ENCODE measurements at places on chromosomes 12 and 14.
A peak's percentile ranks its signal among the peaks of the same experiment; 100 is the strongest.

DNA sequence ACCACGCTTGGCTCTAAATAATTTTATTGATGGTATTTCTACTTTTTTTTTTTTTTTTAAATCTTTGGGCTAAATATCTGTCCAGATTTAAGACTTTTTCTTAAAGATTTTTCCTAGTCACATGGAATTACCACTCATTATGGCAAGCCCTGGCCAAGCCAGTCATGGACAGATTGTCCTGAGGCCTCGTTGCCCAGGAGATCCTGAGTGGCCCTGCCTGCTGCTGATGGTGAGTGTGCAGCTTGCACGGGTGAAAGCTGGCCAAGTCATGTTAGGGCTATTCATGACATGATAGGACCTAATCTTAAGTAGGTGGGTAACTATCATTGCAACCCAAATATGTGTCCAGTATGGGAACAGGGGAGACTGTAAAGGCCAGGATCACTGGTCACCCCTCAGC lies 27.8 kb downstream of the GUCY2C start:
- no peak for DNase-seq

DNA sequence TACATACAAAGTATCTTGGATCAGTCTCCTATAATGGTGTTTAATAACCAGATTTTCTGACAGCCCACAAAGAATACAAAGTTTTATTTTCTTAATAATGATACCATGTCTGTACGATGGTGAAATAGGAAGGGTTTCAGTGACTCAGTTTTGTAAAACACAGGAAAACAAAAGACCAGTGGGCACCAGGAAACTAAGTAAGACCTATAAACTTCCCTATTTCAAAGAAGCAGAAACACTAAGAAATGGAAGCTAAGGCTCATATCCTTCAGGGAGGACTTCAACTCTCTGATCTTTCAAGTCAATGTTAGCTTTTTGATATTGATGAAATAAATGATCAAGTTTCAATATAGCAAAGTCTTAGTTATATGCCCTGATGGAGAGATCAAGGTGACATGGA lies 196.0 kb downstream of the DUSP6 start:
- DNase-seq: no peak

GRCh38 chr14:70891737-70892136 lies 15.5 kb upstream of the PCNX1 start:
- DNase-seq: peak; percentile 57

DNA sequence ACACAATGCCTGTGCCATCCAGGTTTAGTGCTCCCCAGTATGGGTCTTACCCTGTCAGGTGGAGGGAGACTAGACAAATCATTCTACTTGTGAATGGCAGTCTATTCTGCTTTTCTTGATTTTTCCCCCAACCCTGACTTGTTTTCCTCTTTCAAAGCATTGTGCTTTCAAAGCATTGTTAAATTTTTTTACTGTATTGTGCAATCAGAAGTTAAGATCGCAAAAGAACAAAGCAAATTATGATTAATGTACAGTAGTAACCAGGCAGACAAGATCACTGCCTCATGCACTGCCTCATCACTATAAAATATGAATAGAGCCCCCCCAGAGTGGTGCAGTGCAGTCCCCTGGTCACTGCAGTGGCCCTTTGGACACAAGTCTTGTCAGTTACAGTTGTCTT lies 14.1 kb downstream of the GABARAPL1 start:
- no peak for DNase-seq

DNA sequence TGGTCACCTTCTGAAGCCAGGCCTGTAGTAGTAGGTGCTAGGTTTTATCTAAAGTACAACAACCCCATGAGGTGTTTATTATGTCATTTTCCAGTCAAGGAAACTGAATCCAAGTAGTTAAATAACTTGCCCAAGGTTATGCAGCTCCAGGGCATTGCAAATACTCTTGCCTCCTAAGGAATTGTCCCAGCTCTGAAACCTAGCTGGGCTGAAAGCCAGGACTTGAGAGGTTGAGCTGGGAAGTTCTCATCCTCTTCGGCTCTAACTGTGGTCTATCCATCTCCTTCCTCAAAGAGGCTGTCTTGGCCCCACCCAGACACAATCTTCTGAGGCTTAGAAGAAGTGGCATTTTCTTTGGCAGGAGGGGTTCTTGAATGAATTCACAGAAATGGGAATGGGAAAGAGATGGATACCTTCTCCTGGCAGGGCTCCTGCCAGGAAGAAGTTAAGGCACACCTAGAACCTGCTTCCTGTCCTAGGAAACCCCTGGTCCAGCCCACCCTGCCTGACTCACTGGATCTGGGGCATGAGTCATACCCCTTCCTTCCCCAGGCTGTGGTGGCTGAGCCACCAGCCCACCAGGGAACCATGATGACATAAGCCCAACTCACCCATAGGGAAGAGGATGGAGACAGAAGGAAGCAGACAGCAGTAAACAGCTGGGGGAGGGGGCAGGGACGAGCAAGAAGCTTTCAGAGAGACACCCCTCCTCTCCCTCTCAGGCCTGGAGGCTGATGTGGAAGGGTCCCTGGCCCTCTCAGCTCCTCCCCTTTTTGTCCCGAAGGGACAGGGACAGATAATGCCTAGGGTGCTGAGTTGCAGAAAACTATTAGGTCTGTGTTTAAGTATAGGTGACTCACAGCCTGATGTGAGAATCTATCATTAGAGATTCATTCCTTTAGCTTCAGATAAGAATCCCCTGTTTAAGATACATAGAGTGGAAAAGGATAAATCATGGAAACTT lies 2.1 kb upstream of the PLEK2 start:
- DNase-seq: peak; percentile 84

- peak; percentile 92 for DNase-seq
Observed at GRCh38 chr12:6167327-6168280, 32.6 kb upstream of the CD9 start.

DNA sequence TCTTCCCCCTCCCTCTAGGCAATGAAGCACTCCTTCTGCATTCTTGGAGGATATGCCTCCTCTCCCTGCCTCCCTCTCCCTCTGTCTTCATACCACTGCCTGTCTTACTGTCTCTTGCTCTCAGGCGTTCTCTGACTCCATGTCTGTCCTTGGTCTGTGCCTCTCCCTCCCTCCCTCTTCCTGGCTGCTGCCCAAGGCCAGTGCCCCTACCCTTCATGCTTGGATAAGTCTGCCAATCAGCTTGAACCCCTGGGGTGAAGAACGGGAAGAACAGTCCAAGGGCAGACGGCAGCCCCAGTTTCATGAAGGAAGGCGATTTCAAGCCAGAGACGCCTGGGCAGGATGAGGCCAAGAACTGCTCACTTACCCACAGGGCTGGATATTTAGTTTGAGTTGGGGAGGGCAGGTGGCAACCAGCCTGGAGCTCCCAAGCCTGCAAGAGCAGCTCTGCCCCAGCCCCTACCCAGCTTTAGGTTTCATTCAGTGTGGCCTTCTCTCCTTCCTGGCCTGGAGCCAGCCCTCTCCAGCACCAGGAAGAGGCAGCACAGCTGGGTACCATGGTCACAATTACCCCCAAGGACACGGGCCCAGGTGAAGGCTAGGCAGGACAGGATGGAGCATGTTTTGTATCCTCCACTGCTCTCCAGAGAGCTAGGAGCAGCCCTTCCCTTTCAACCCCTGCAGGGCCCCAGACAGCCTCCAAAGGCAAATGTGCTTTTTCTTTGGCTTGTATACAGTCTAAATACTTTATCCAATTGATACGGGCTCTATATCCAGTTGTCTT lies 35.8 kb upstream of the LTBP2 start:
- no peak for DNase-seq

GRCh38 chr12:11719678-11720099 lies 70.2 kb downstream of the ETV6 start:
- DNase-seq: peak; percentile 97

DNA sequence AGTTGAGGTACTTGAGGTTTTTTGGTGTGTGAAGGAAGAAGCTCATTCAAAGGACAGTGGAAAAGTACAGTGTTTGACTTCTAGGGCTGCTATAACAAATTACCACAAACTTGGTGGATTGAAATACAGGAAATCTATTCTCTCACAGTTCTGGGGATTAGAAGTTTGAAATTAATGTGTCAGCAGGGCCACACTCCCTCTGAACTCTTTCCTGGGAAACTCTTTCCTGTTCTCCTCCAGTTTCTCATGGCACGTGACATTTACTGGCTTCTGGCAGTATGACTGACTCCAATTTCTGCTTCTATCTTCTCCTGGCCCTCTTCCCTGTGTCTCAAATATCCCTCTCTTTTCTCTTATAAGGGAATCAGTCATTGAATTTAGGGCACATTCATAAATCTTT lies 160.2 kb downstream of the CCDC91 start:
- no peak for DNase-seq

Data from fibroblast of upper back skin (primary cell).